Progenitor cell of endocrine pancreas (in vitro differentiated cells): ENCODE measurements at places on chromosomes 6 and 20. TPM values are rescaled to one million over a fixed set of nuclear protein-coding genes. Genes with fewer than 3 reads are reported as not detected.

DNA sequence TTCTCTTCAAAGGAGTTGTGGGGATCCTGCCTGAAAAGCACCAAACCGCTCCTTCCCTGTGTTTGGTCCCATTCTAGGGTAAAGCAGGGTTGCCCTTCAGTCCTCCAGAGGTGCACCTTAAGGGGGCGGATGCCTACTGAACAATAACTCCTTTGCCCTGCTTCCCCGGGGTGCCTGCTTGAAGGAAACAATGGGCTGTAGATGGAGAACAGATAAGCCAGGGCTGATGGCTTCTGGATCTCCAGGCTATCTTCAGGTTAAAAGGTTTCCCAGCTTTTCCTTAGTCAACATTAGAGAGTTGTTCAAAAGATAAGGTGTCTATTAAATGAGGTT lies 5.4 kb upstream of the PRDM1 start:
- no peak overlapping the region for H3K4me3 ChIP-seq
- no peak overlapping the region for H3K27ac ChIP-seq
- no peak for DNase-seq
- peaks cover 58% of the 10 kb centered on the region for H3K4me1 ChIP-seq
- H3K36me3 ChIP-seq = no peaks in the 10 kb centered on the region
- peaks cover 18% of the 10 kb centered on the region for H3K27me3 ChIP-seq

The ECT2L gene
- total RNA-seq = not detected in 2 replicates

- no peak overlapping the region for H3K4me3 ChIP-seq
- H3K36me3 ChIP-seq = no peaks in the 10 kb centered on the region
- no peak for DNase-seq
- no peak overlapping the region for H3K27ac ChIP-seq
- H3K27me3 ChIP-seq = no peaks in the 10 kb centered on the region
These were observed 135.4 kb downstream of the OPN5 start for GRCh38 chr6:47917202-47917601.

DNA sequence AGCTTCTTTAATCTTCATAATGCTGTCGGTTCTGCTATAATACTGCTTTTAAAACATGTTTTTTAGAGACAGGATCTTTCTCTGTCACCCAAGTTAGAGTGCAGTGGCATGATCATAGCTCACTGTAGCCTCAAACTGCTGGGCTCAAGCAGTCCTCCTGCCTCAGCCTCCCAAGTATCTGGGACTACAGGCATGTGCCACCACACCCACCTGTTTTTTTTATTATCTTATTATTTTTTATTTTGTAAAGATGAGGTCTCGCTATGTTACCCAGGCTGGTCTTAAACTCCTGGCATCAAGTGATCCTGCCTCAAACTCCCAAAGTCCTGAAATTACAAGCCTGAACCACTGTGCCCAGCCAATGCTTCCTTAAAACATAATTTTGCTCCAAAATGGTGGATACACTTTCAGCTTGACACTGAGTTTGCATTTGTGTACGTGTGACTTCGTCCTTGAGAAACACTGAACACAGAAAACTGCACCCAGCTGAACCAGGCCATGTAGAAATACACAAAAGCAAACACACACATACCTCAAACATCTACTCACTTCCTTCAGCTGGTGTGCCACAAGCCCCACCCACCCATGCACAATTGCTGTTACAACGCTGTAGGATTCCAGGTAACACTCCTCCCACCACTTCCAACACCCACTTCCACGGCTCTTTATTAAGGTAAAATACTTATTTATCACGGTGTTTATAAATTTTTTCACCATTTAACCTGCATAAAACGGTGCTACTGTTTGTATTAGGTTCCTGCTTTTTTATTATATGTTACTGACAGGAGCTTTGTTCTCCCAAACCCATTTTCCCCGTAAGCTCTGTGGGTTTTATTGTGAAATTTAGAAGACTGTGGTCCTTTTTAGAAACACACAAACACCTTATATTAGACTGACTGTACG lies 109.1 kb downstream of the TSHZ2 start:
- peaks cover 12% of the 10 kb centered on the region for H3K4me1 ChIP-seq
- H3K36me3 ChIP-seq = peaks cover 1% of the 10 kb centered on the region
- DNase-seq = no peak
- H3K27ac ChIP-seq = peak overlapping the region; percentile 69
- H3K27me3 ChIP-seq = no peaks in the 10 kb centered on the region

DNA sequence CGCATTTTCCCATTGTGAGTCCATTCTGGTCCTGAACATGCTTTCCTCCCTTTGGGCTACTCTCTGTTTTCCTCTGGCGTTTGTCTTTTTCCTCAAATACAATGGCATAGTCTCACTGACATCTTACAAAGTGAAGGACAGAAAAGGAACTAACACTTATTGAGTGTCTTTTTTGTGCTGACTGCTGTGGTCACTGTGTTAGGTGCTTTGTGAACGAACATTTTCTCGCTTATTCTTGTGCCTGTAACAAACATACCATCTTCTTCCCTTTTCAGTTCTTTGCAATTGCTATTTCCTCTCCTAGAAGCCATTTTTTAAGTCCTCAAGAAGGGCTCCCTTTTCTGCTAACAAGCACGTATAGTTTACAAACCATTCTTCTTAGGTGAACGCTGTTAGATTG lies 15.4 kb downstream of the FIG4 start:
- no peak overlapping the region for H3K27ac ChIP-seq

DNA sequence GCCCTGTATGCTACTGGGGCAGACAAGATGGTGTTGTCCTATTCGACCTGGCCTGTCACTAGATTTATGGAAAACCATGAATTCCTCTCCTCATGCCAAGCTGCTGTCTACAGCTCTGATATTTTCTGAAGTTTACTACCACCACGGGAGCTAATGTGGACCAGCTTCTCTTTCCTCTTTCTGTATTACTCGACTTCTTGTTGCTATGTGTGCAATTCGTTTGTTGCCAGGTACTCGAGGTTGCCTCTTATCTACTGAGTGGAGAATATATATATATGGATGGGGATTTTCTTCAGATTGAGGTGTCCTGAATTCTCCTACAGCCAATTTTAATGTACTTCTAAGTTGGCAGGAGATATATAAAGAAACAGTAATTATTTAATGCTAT lies 34.7 kb downstream of the MAN1A1 start:
- DNase-seq = no peak
- peaks cover 24% of the 10 kb centered on the region for H3K4me1 ChIP-seq
- H3K4me3 ChIP-seq = no peak overlapping the region
- H3K27ac ChIP-seq = no peak overlapping the region
- no peaks in the 10 kb centered on the region for H3K27me3 ChIP-seq

DNA sequence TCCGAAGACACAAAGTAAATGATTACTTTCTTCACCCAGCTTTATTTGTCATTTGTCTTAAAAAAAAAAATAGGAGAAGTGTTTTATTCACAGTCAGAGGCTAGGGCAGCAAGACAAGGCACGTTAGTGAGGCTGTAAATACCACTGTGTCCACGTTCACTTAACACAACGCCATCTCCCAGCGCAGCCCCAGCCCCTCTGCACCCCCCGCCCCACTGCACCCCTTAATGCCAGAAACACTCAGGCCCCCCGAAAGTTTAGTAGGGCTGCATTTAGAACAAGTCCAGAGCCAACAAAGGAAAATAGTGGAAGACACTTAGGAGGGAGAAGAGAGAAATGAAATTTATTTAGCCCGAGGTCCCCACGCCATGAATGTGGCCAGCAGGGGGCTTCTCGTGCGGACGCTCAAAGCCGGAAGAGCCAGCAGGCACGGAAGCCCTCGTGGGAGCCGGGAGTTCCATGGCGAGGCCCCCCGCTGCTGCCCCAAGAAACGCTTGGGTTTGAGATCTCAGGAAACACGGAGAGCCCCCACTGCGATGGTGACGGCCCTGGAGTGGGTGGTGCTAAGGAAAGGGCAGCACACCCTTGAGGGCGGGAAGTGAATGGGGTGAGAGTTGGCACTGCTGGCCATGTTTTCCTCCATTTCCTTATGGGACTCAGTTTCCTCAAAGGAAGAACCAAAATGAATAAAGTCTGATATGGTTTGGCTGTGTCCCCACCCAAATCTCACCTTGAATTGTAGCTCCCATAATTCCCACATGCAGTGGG lies 50.2 kb downstream of the IYD start:
- peak overlapping the region; percentile 54 for H3K4me3 ChIP-seq
- peaks cover 23% of the 10 kb centered on the region for H3K27me3 ChIP-seq
- peaks cover 7% of the 10 kb centered on the region for H3K4me1 ChIP-seq
- H3K36me3 ChIP-seq = no peaks in the 10 kb centered on the region
- DNase-seq = peak; percentile 50
- H3K27ac ChIP-seq = peak overlapping the region; percentile 50

The SYCP2 gene
- total RNA-seq = 1.4 and 2.2 TPM in 2 replicates

DNA sequence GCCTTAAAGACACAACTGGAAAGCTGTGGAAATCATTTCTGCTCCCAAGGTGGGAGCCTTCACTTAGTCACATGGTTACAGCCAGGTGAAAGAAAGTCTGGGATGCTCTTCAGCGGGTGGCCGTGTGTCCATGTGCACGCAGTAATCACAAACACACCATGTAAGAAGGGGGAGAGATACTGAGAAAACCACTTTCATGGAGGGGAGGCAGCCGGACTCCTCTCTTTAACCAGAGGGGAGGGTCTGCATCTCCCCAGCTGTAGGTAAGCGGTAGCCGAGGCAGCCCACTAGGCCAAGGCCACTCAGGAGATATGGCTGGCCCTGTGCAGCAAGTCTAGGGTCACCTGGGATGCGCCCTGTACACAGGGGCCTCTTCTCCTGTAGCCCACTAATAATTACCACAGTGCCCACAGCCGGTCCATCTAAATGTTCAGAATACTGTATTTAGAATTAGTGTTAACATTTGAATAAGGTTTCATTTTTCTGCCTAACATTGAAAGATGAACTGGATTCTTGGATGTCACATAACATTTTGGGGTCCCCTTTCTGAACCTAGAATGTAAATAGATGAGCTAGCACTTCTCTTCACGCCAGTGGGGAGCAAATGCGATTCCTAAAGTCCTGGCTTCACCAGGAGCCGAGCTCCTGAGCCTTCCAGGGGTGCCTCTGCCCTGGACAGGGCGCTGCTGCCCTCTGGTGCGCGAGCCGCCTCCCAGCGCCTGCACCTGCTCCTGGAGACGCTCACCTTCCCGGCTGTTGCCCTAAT lies 15.9 kb downstream of the GPR31 start:
- no peak overlapping the region for H3K4me3 ChIP-seq
- DNase-seq = peak; percentile 52
- H3K4me1 ChIP-seq = peaks cover 20% of the 10 kb centered on the region
- no peak overlapping the region for H3K27ac ChIP-seq
- H3K27me3 ChIP-seq = peaks cover 34% of the 10 kb centered on the region

DNA sequence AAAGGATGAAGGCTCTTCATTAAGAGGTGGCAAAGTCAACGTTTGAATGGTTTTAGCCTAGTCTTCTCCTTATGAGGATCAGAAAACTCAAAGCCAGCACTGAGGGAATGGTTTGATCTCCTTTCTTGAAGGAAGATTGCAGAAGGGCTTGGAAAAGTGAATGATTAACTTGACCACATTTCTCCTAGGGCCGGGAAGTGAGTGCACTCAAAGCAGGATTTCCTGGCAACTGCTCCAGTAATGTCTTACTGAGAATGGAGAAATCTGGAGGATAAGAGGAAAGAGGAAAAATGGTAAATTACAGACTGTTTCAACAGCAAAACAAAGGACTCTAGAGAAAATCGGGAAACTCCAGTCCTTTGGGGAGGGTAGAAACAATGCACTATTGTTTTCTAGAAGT lies 189.0 kb upstream of the FOXA2 start:
- H3K36me3 ChIP-seq = no peaks in the 10 kb centered on the region
- H3K4me3 ChIP-seq = no peak overlapping the region
- peaks cover 10% of the 10 kb centered on the region for H3K27me3 ChIP-seq
- no peak for DNase-seq
- H3K4me1 ChIP-seq = peaks cover 14% of the 10 kb centered on the region

The PRICKLE4 gene
- 4.3 and 4.9 TPM in 2 replicates for total RNA-seq
